KBM-7 (cell line): ENCODE measurements at places on chromosomes 6 and 20.

DNA sequence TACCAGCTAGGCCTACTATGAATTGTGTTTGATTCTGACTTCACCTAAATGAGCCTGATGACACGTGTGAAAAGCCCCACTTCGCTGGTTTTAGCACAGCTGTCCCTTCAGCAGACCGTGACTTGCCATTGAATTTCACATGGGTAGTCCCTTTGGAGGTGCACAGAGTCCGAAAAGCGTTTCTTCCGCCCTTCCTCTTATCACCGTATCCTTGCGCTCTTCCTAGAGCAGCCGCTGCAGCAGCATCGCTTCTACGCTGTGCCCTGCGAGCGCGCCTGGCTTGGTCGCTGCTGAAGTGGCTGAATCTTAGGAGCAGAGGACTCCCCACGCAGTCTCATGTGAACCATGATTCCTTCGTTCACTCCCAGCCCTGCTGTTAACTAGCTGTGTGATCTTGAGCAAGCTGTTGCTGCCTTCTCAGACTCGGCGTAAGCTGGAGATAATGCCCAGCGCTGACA, 127.0 kb downstream of the PACRG start:
- DNase-seq, result no peak

DNA sequence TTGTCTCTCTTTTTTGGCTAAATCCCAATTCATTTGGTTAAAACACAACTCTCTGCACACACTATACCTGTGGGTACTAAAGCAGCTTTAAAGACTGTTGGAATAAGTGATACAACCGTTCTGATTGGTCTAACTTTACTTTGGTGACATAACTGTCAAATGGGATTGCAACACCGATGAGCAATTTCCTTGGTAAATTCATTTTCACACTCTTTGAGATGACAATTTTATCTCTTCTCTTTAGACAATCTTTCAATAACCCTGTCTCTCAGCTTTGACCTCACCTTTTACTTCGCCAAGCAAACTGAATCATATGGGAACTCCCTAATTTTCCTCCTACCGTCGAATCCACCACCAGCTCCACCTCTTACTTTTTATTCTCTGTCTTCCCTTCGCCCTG, 60.8 kb downstream of the ECT2L start:
- DNase-seq, result no peak

DNA sequence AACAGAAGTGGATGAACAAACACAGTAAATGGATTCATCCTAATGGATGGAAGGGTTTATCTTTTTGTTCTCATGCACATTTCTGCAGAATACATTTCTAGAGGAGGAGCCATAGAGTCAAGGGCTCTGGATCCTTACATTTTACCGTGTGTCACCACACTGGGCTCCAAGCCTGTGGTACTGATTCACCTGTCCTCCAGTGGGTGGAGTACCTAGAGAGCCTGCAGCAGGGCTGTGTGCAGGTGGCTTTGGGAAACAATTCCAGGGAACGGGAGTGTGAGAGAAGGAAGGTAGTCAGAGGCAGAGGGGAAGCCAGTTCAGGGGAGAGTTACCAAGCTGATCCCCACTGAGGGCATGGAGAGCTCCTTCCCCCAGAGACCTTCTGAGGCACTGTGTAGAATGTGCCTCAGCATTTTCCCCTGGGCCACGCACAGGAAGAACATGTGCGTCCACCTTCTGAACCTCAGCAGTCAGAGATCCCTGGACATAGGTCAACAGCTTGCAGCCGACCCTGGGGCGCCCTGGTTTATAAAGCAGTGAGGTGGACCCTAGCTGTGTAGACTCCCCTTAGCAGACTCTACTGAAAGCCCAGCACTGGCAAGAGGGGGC, 85.3 kb upstream of the SLC22A23 start:
- no peak for DNase-seq

- no peak for DNase-seq
These were observed 106.1 kb upstream of the AKIRIN2 start for GRCh38 chr6:87808005-87808757.

- no peak for DNase-seq
These were observed 9.4 kb upstream of the NANP start for GRCh38 chr20:25632940-25633790.

- DNase-seq, result no peak
These were observed 86.7 kb upstream of the STMND1 start for GRCh38 chr6:17015144-17015543.

GRCh38 chr6:112173221-112173804, 81.1 kb downstream of the LAMA4 start:
- DNase-seq, result no peak

DNA sequence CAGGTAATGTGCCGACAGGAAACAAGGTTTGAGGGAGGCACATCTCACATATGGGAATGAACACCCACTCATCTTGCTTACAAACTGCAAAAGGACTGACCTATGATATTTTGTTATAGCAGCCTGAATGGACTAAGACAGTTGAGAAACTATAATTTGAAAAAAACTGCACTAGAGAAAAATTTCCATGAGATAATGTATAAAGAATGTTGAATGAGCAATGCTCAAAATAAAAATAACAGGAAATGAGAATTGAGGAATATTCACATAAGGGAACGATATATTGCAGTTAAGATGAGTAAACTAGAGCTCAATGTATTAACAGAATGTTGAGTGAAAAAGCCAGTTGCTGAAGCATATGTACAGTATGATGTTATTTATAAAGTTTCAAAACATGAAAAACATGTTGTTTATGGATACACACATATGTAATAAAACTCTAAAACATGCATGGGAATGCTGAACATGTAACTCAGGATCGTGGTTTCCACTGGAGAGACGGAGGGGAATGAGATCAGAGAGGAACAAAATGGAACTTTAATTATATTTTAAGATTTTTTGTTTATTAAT, 6.3 kb upstream of the TBC1D22B start:
- DNase-seq, result no peak

DNA sequence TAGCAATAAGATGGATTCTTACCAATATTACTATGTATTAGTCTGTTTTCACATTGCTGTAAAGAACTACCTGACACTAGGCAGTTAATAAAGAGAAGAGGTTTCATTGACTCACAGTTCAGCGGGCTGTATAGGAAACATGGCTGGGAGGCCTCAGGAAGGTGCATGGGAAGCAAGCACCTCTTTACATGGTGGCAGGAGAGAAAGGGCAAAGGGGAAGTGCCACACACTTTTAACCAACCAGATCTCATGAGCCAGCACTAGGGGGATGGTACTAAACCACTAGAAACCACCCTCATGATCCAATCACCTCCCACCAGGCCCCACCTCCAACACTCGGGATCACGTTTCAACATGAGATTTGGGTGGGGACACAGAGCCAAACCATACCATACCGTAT, 40.7 kb upstream of the CCDC167 start:
- DNase-seq, result no peak

- no peak for DNase-seq
These were observed 57.6 kb downstream of the PSMG4 start for GRCh38 chr6:3316331-3316730.

- DNase-seq, result peak; percentile 8
These were observed 178.8 kb downstream of the SMOC2 start for GRCh38 chr6:168619560-168620314.

- peak; percentile 63 for DNase-seq
These were observed 621 bp downstream of the GPR63 start for GRCh38 chr6:96836631-96837080.

DNA sequence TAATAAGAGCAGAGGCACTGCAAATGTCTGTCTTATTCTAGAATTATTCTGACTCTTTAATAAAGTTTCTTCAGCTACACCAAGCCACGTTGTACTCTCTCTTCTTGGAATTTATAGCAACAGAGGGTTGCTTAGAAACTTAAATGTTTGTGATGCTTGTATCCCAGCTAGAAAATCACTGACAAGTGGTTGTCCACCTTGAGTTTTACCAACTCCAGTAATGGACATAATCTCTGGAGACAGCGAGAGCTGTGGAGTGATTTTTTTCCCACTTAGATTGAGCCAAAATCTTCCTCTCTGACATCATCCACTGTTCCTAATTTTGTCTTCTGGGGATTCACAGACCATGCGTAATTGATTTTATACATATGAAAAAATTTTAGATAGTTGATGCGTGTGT, 8.0 kb downstream of the ECT2L start:
- no peak for DNase-seq

- no peak for DNase-seq
These were observed 63.5 kb downstream of the STMND1 start for GRCh38 chr6:17165383-17165782.

DNA sequence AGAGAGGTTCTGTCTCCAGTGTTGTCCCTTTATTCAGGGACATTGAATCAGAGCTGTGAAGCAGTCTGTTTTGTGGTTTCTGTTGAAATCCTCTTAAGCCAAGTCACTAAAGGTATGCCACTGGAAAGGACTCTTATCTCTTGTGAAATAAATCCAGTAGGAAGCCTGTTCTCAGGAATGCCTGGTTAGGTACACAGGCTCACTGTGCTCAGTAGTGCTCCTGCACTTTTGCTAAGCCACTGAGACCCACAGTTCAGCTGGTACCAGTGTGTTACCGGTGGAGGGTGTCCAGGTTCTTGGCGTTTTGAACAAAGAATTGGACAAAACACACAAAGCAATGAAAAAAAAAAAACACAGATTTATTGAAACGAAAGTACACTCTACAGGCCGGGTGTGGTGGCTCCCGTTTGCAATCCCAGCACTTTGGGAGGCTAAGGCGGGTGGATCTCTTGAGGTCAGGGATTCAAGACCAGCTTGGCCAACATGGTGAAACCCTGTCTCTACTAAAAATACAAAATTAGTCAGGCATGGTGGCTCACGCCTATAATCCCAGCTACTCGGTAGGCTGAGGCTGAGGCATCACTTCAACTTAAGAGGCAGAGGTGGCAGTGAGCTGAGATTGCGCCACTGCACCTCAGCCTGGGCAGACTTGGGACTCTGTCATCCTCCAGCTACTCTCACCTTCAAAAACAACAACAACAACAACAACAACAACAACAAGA, 186.1 kb downstream of the JARID2 start:
- DNase-seq, result no peak

DNA sequence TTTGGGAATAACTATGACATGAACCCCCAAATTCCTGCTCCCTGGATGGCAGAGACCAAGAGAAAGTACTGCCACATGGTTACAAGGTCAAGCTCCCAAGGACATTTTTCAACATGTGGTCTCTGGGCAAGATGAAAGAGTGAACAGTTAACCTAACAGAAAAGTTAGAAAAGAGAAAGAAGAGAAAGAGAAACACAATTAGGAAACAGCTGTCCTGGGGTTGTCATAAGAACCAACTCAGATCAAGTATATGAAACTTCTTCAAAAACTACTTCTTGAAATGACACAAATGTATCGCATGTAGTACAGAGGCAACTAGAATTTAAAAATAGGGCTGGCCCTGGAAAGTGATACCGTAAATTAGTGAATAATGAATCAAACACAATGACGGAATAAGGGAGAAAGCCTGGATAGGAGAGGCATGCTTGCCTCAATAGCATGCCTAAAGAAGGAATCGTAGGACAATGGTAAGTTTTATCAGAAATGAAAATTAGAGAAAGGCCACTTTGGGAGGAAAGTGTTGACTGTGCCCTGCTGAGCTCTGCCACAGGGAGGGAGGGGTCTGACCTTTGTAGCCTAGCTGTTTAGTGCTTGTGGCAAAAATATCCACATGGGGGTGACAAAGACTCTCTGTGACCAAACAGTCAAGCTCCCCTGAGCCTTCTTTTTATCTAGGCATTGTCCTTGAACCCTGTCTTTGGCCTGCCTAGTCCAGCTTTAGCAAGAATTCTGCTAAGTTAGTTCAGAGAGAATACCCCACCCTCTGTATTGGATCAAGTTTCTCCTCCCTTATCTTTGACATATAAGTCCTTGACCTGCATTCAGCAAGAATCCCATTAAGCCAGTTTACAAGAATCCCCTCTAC, 4.3 kb upstream of the DCBLD1 start:
- DNase-seq, result peak; percentile 48

DNA sequence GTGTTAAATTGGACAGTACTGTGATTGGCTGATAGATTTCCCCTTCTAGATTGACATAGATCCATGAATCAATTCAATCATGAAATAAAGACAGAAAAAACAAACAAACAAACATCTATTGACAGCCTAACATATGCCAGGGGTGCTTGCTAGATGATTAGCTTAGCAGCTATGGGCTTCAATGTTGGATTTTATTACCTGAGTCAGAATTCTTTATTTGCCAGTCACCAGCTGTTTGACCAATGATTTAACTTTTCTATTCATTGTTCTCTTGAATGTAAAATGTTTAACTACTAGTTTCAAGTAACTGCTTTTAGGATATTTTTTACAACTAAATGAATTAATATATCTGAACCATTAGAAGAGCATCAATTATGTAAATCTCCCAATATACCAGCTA, 901.3 kb upstream of the CITED2 start:
- DNase-seq, result no peak

DNA sequence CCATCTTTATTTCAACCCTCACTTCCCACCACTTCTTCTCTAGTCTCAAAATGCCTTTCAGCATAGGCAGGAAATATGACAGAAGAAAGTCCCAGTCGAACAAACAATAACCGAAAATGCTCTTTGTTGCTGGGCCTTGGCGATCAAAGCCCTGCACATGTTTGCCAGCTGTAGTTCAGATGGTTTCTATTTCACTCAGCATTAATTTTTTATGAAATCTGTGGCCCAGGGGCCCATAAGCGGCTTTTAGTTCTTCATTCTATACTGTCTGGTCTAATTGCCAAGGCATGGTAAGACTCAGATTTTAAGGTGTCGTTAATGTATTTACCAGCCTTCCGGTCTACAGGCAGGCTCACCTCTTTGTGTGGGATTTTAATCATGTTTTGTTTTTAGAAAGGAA, 10.9 kb upstream of the F13A1 start:
- DNase-seq, result peak; percentile 20

- DNase-seq, result no peak
These were observed 298.1 kb upstream of the CDYL start for GRCh38 chr6:4478098-4478497.

- no peak for DNase-seq
These were observed 79.5 kb downstream of the CTNNBL1 start for GRCh38 chr20:37773291-37773826.
